ENCODE measurements at places on chromosomes 7 and 10.

DNA sequence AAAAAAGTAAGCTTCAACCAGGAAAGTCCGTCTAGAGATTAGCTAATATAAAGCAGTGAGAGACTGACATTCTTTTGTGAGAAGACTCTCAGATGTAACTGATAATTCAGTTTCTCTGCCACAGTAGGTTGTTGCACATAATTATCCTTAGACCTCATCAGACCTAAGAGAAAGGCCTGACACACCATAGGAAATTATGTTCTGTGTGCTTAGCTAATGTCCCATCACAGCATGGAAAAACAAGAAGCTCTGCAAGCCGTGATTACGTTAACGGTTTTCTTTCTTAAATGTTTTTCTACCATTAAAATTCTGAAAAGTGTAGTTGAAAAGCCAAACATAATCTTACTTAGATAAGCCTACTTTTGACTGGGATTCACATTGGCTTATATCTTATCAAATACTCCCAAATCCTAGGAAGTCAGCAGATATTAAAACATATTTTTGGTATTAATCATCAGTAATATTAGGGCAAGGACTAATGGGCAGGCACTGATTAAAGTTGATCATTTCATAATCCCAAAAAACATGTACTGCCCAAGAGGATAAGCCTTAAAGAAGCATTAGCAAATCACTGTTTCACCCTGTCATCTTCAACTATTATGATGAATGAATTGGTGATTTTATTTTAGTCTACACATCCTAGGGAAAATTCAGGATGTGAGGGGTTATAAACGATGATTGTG, 5.2 kb downstream of the CSTF2T start:
- no peak for DNase-seq

DNA sequence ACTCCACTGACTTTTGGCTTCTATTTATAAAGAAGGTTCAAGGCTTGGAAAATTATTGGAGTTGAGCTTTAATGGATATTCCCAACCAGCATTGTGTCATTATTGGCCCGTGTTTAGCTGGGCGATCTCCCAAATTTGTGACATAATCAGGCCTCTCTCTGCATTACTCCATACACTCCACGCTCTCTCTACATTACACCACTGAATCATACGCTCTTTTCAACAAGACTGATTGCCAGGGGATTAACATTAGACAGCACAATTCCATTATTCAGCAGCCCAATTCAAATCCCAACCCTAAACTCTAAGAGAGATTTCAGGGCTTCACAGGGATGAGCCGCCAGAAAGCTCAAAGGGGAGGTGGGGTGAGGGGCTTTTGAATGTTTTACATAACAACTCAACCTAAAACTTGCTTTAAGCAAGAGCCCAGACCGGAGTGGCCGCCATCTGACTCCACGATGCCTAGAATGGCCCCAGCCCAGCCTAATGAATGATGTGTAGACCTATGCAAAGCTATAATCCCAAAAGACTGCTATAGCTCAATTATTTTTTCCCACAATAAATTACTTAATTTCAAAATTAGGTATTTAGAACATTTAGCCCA, 61.8 kb downstream of the FGFR2 start:
- no peak for DNase-seq

DNA sequence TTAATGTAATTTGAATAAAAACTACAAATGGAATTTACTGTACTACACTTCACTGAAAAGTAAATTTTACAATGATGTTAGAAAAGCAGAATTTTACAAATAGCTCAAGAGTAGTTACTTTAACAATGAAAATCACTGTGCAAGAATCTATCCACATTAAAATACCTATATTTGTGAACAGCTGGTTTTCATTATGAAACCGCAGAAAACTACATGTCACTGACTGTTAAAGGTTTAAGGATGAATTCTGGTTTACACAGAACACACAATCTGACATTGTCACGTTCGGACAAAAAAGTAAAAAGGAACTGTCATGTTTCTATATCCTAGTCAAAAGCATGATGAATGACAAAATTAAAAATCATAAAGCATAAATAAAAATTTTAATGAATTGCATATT, 415.3 kb upstream of the PRKCQ start:
- DNase-seq = no peak

GRCh38 chr10:49781247-49781646, 19.1 kb upstream of the OGDHL start:
- DNase-seq = no peak

DNA sequence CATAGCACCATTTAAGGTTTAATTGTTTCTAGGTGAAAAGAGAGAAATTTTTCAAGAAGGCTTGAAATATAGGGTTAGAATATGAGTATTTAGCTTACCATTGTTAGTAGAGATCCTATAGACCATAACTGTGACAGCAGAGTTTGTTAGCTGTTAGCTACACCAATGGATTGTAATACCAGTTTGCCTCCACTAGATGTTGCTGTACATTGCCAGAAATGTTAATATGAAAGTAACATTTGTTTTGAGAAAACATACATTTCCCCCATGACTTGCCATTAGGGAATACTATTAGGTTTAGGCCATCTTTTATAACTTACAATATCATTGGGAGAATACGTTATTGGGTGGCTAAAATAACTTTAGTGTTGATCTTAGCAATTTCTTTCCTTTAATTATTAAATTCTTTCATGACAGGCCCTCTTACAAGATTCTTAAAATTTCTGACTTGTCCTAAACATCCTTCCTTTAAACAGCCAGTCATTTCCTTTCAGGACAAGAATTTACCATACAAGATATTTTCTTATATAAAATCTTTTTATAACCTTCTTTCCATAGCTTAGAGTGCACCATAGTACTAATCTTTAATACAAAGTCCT, 39.5 kb downstream of the ZNF117 start:
- peak; percentile 16 for DNase-seq

GRCh38 chr7:48245751-48246472, 74.7 kb downstream of the ABCA13 start:
- DNase-seq = no peak

DNA sequence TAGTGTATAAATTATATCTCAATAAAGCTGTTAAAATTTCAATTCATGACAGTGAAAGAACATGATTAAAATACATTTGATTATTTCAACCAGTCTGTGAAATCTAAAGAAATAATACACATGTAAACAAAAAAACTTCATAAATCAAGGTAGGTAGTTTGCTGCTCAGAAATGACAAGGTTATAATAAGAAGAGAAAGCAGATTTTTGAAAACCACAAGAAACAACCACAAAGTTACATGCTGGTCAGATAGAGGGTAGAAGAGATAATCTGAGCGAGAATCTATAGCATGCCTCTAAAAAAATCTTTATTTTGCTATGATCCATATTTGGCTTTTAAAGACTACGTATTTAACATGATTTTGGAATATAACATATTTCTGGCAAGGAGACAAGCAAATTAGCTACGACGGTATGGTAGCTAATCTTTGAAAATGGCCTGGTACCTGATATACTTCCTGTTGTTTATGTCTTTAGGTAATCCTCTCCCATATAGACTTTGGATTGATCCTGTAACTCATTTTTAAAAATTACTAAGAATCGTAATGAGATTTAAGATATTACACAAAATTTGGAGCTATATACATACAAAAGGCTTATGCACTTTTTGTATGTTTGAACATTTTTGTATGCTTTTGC, 23.5 kb upstream of the VCL start:
- no peak for DNase-seq

DNA sequence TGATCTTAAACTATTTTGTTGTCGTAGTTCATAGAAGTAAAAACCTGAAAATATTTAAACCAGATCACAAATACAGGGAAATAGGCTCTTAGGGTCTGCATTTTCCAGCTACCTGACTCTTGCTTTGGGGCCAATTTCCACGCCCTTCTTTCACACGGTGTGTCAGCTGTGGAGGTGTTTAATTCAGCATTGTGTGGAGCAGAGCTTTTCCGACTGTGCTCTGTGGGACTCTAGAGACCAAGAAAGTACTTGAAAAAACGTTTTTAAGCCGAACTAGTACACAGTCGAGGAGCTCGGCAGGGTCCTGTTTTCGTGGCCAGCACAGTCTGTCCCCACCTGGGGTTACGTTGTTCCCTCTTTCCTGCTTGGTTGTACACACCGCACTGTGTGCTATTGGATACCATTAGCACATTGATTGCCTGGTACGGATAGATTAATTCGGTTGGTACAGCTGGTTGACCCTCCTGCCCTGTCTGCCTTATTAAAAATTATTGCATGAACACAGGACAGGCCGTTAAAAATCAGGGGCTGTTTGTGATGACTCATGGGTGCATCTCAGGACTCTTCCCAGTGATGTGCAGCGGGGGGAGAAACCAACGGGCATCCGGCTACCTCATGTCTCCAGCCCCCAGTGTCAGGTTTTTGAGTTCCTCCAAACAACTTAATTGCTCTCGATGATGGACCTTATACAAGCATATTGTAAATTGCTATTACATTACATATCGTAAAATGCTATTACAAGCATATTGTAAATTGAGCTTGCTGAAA, 80.7 kb upstream of the BTBD16 start:
- DNase-seq = no peak

DNA sequence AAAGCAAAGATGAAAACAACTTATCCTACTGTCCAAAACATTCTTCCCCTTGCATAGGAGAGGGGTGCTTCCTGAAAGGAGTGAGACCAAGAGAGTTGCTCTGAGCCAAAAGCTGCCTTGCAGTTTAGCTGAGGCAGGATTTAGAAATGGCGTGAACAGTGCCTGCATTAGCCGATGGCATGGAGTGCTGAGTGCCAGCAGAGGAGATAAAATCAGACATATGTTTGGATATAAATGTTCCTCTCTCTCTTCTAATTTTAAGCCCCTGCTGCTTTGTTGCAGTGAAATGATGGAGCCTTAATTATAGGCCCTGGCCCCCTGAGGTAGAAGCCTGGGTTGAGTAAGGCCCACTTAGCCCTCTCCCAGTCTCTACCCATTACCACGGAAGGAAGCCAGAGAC, 7.1 kb downstream of the LRRC4 start:
- DNase-seq = no peak

DNA sequence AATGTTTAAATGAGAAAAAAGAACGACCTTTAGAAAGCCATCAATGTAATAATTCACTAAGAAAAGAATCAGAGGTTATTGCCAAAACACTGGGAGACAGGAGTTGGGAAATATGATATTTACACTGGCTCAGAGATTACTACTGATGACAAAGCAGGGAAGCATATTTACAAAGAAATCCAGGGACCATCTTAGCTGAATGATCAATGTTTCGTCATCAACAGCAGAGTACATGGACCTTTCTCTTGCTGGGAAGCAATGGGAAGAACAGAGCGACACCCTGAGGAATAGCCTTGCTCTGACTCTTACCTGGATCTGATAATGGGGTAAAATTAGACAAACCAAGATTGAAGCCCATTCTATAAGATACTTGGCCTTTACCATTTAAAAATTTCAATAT, 1293.5 kb downstream of the XPNPEP1 start:
- no peak for DNase-seq

- DNase-seq = no peak
Measured at GRCh38 chr10:1363446-1364121, 307.4 kb downstream of the WDR37 start.

DNA sequence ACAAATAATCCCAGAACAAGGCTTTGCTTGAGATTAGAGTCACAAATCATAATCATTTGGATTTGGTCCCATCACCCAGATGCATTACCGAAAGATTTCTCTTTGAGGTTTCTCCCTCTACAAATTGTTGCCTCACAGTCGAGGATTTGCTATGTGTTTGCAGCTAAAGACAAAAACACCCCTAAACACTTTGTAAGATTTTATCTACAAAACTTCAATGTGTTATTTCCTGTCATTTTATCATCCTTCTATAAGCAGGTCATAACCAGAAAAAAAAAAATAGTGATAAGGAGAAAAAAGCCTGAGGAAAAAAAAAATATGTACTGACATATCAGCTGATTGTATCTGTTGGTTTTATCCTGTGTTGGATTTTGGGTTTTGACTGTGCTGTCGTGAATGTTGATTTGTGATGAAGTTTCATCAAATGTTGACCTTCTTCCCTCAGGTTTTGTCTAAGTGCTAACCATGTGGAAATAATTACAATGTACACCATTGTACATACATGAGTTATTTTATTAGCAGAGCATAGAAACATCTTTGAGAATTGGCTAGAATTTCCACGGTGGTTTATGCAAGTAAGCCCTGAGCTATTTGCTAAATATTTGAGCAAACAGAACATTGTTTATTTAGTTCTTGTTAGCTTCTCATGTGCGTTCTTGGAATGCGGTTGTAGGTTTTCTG, 274.4 kb downstream of the NEBL start:
- DNase-seq = no peak

DNA sequence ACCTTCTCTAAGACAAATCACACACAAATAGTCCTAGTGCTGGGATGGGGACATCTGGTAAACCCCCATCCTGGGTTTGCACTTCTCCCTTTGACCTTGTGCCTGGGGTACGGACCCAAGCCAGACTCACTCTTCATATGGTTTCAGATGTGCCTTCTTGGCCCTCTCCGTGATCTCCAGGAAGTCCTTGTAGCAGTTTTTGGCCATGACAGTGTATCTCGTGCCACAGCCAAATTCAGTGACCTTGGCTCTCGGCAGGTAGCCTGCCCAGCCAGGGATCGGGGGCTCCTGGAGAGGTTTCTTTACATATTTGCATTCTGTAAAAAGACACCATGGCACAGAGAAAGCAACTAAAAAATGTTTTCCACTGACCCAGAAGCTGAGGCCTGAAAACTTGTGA, 43.9 kb downstream of the PNLIPRP2 start:
- no peak for DNase-seq

DNA sequence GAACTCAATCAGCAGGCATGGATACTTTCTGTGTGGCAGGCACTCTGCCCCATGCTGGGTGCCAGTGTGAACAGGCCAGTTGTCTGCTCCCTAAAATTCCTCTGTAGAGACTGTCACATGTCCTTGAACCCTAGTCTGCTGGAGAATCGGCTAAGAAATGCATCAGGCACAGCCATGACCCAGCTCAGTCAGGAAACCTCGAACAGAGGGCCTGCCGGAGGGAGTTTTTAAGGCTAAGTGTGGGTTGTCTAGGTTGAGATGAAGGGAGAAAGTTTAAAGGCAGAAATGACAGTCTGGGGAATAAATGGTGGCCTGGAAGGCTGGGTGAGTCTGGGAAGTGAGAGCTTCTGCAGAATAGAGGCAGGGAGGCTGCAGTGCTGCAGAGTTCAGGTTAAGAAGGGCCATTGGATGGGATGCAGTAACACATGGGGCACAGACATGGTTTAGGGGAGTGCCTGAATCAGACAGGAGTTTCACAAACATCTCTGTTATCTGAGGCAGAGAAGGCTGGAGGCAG, 45.3 kb downstream of the WDFY4 start:
- no peak for DNase-seq

DNA sequence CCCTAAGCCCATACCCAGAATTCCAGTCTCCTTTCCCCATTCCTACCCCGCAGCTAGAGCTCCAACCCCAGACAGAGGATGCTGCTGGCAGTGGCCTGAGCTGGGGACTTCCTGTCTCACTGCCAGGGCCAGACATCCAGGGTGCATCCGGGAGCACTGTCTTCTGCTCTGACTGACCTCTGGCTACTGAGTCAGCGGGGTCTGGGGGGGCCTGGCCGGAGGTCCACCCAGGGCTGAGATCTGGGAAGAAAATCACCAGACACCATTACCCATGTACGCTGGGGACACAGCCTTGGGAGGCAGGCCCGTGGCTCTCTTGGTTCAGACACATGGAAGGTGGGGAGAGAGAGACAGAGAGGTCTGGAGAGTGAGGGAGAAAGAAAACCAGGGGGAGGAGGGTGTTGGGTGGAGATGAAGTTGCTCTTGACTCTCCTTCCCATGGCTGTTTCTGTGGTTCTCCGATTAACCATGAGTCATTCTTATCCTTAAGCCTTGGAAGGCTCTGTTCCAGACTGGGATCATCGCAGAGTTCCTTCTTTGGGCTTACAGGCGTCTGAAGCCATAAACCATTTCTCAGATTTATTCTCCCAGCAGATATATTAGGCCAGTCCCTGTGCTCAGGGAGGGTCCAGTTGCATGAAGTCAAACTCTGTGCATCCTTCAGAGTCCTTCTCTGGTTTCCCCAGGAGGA, 23.6 kb downstream of the TSPAN15 start:
- DNase-seq = no peak
